Stimulated activated CD4-positive, alpha-beta T cell treated with anti-CD3 and anti-CD28 coated beads, Interleukin-1b, Interleukin-23, amount 100 ng/mL, for 1 hour (primary cell): ENCODE measurements at places on chromosomes 4 and X.

- no peak for DNase-seq
Observed at GRCh38 chr4:73844806-73845205, 8.3 kb upstream of the PF4V1 start.

GRCh38 chr4:15754323-15754722 is 23.8 kb upstream of the CD38 start:
- no peak for DNase-seq

- no peak for DNase-seq
Observed at GRCh38 chr4:101348367-101348827, 1.1 kb upstream of the PPP3CA start.

GRCh38 chr4:124469981-124470380 is 242.6 kb downstream of the ANKRD50 start:
- no peak for DNase-seq

DNA sequence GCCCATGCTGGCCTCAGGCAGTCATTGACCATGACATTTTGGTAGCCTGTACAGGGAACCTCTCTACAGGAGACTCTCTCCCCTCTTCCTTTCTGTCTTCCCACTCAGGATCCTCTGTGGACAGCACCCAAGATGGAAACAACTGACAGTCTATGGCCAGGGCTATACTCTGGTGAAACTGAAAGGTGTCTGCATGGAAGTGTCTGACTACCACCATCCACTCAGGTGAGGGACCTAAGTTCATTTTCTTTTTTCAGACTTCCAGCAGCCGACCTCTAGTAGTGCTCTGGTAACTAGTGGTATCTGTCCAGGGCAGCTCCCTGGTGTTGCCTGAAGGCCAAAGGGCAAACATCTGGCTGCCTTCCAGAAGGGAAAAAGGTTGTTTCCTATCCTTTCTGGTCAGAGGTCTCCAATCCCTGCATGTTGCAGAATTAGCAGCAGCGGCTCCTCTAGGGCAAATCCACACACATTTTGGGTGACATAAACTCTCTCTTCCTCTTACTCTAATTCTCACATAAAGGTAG is 804.5 kb downstream of the C4orf33 start:
- no peak for DNase-seq

DNA sequence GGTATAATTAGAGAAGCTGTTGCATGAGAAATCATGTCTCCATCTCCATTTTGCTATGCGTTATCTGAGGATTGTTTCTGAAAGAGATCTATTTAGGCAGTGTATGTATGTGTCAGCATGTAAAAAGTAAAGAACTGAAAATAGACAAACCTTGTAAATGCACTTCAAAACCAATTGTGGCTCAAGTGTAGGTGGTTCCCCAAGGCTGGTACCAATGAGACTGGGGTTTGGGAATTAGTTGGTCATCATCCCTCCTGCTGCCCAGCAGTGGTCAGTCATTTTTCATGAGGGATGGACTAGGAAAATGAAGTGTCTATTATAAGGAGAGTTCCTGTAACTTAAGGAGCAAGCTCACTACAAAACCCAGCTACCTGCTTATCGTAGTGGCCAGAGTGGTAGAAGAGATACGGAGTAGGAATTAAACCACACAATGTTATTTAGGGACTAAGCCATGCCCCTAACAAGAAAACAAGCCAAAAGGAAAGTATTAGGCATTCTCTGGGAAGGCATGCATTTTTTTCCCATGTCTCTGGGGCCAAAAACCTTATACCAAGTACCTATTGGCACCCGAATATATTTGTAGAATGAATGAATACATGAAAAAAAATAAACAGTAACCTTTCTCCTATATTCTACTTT is 259.0 kb downstream of the CHIC1 start:
- no peak for DNase-seq

DNA sequence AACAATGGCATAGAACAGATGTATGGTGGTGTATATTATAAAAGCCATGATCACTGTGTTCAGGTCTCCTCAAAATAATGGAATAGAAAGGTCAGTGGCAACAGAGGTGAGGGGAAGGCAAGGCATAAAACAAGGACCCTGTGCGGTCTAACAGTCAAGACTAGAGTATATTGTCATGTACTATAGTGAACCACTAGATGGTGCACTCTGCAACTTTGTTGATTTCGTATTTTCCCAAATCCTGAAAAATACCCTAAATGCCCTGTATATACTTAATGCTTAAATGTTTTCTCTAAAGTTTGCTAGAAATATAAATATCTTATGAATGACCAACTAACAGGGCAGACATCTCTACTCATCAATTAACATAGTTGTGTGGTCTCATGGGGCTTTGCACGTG is 453.0 kb downstream of the PCDH11X start:
- DNase-seq: no peak
